ENCODE measurements at places on chromosomes 3 and 15. TPM values are rescaled to one million over a fixed set of nuclear protein-coding genes. Genes with fewer than 3 reads are reported as not detected.

The GOLGA8S gene
- 3.8 TPM for total RNA-seq

The IL5RA gene
- total RNA-seq: 5.0 TPM

The EAF1 gene
- 74.3 TPM for total RNA-seq

GRCh38 chr15:25508369-25509002 lies 69.7 kb upstream of the UBE3A start:
- no peak overlapping the region for H3K4me3 ChIP-seq
- no peak overlapping the region for H3K27ac ChIP-seq
- no peaks in the 10 kb centered on the region for H3K4me1 ChIP-seq
- H3K27me3 ChIP-seq: no peaks in the 10 kb centered on the region
- no peak for DNase-seq
- no peaks in the 10 kb centered on the region for H3K36me3 ChIP-seq

GRCh38 chr3:4514321-4514720 lies 21.2 kb downstream of the ITPR1 start:
- H3K27ac ChIP-seq: no peak overlapping the region
- peaks cover 20% of the 10 kb centered on the region for H3K4me1 ChIP-seq

DNA sequence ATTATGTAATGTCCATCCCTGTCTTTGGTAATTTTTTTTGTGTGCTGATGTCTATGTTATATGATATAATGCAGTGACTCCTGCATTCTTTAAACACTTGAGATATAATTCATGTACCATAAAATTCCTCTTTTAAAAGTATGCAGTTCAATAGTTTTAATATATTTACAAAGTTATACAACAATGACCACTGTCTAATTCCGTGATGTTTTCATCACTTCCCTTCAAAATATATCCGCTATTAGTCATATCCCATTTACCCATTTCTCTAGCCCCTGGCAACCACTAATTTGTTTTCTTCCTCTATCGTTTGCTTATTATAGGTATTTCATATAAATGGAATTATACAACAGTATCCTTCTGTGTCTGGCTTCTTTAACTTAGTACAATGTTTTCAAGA lies 64.9 kb upstream of the SUCLG2 start:
- H3K27me3 ChIP-seq: no peaks in the 10 kb centered on the region
- H3K36me3 ChIP-seq: peaks cover 23% of the 10 kb centered on the region
- DNase-seq: no peak

DNA sequence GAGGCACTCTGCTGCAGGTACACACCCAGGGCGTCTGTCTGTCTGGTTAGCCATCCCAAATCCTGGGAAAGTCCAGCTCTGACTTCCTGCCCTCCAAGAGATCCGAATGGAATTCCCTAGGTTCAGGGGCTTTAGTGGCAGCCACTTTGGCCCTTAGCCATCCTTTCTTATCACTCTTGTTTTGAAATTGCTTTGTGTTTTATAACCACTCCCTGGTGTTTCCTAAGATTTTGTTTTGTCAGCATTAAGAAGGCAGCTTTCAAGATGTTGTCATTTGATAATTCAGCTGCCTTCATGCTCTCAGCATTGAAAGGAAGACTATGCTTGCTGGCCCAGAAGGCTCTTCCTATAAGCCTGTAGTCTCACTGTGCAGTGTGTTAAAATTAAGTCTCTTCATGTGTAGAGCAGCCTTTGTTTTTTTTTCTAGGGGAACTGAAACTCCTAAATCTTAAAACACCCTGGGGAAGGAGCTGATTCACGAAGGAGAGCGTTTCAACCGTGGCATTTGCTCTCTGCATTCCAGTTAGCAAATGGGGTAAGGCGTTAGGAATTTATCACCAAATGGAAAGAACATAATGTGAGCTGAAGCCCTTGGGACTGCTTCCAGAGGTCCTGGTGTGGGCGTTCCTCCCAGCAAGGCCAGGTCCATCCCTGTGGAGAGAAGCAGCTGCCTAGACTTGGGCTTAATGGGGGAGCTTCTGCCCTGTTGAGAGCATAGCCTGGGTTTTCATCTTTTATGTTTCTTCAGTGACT lies 14.2 kb upstream of the CLEC3B start:
- no peaks in the 10 kb centered on the region for H3K27me3 ChIP-seq
- peaks cover 8% of the 10 kb centered on the region for H3K4me1 ChIP-seq
- H3K27ac ChIP-seq: no peak overlapping the region
- no peak overlapping the region for H3K4me3 ChIP-seq
- peaks cover 15% of the 10 kb centered on the region for H3K36me3 ChIP-seq
- DNase-seq: no peak

GRCh38 chr3:95460274-95460673 lies 1354.1 kb upstream of the EPHA6 start:
- no peak for DNase-seq
- H3K4me1 ChIP-seq: no peaks in the 10 kb centered on the region
- no peaks in the 10 kb centered on the region for H3K36me3 ChIP-seq
- H3K4me3 ChIP-seq: no peak overlapping the region
- H3K27me3 ChIP-seq: no peaks in the 10 kb centered on the region

GRCh38 chr3:122730240-122730639 lies 49.6 kb downstream of the PARP14 start:
- H3K27ac ChIP-seq: no peak overlapping the region
- no peak for DNase-seq
- H3K36me3 ChIP-seq: peaks cover 31% of the 10 kb centered on the region
- H3K27me3 ChIP-seq: no peaks in the 10 kb centered on the region
- H3K4me1 ChIP-seq: peaks cover 12% of the 10 kb centered on the region

GRCh38 chr15:48940508-48940907 lies 23.2 kb downstream of the SHC4 start:
- peaks cover 26% of the 10 kb centered on the region for H3K27me3 ChIP-seq
- H3K27ac ChIP-seq: peak overlapping the region; percentile 94
- H3K4me3 ChIP-seq: peak overlapping the region; percentile 77
- DNase-seq: no peak
- H3K36me3 ChIP-seq: peaks cover 7% of the 10 kb centered on the region

GRCh38 chr3:112350018-112350810 lies 17.3 kb downstream of the CD200 start:
- H3K36me3 ChIP-seq: no peaks in the 10 kb centered on the region
- H3K4me1 ChIP-seq: no peaks in the 10 kb centered on the region
- peaks cover 4% of the 10 kb centered on the region for H3K27me3 ChIP-seq
- DNase-seq: no peak

DNA sequence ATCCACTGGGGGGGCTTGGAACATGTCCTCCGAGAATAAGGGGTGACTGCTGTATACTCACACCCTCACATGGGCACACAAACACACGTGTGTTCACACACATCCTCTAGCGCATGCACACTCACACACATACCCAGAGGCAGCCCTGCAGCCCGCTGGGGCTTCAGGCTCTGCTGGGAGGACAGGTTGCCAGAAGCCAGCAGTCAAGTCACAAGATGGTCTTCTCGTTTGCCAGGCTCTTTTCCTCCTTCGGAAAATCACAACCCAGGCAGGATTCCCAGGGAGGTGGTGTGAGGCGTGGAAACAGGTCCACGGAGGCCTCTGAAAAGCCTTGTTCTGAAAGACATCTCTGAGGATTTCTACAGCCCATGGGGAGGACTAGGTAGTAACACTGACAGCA lies 26.8 kb downstream of the MEGF11 start:
- H3K4me3 ChIP-seq: no peak overlapping the region
- no peaks in the 10 kb centered on the region for H3K4me1 ChIP-seq
- H3K27me3 ChIP-seq: peaks cover 7% of the 10 kb centered on the region
- no peaks in the 10 kb centered on the region for H3K36me3 ChIP-seq

GRCh38 chr3:144112036-144112435 lies 140.4 kb downstream of the DIPK2A start:
- DNase-seq: no peak
- no peaks in the 10 kb centered on the region for H3K36me3 ChIP-seq
- peaks cover 22% of the 10 kb centered on the region for H3K27me3 ChIP-seq
- no peak overlapping the region for H3K27ac ChIP-seq

DNA sequence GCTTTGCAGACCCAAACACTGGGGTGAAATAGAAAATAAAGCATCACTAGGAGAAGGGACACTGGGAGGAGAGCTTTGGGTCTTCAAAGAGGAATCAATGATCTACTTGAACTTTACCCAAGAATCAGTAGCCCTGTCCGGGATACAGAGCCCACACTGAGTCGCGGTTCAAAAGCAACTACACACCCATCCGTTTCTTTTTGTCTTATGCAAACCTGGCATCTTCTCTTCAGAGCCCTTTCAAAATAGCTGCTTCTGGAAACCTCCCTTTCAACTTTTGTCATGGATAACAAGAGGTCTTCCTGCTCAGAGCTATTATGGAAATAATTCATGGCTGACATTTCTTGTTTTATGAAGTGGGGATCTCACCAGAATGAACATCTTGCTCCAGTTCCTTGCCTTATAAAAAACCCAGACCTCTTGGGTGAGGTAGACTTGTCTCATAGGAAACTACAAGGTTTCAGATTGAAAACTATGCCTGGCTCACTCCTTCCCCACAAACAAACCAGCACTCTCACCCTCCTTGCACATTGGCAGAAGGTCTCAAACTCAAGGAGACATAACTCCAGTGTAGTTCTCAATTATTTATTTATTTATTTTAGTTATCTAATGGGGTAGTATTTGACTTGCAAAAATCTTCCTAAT lies 115.1 kb upstream of the ARHGEF3 start:
- DNase-seq: no peak
- no peaks in the 10 kb centered on the region for H3K36me3 ChIP-seq
- H3K27ac ChIP-seq: peak overlapping the region; percentile 84
- no peaks in the 10 kb centered on the region for H3K27me3 ChIP-seq
- peak overlapping the region; percentile 88 for H3K4me3 ChIP-seq
- peaks cover 54% of the 10 kb centered on the region for H3K4me1 ChIP-seq

All from natural killer cell treated with Interleukin-12 subunit alpha and Interleukin-12 subunit beta and Interleukin-15 and Interleukin-18, amount 100 ng/mL, for 72 hours (primary cell).